Stimulated activated CD8-positive, alpha-beta memory T cell treated with anti-CD3 and anti-CD28 coated beads, Interleukin-2, amount 100 ng/mL, for 48 hours (primary cell): ENCODE measurements at places on chromosomes 6 and 20.

GRCh38 chr6:16822529-16822928 lies 61.3 kb upstream of the ATXN1 start:
- DNase-seq: no peak

DNA sequence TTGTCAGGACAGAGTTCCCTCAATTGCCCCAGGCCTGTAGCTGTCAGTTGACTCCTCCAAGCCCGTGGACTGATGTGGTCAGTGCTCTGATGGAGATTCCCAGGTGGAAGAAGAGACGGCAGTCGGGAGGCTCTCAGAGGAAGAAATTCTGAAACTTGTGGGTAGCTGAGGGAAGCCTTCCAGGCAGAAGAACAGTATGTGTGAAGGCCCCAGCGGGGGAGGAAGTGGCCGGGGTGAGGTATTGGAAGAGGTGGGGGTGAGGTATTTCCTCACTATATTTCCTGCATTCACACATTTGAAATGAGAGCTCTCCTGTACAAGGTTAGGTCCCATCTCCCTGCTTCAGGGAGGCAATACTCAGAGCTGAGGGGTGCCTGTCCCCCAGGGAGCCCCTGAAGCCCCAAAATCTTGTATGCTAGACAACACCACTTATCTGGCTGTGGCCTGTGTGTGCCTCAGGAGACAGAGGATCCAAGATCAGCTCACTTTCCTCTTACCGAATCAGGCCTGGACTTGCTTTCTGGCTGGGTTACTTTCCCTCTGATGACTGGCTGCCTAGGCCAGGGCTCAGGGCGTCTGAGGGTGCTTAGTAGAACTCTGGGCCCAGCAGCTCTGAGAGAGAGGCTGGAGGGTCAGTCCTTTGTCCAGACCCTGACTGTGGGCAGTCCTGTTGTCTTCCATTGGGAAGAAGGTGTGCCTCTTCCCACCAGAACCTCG lies 49.3 kb upstream of the MYL9 start:
- peak; percentile 16 for DNase-seq

DNA sequence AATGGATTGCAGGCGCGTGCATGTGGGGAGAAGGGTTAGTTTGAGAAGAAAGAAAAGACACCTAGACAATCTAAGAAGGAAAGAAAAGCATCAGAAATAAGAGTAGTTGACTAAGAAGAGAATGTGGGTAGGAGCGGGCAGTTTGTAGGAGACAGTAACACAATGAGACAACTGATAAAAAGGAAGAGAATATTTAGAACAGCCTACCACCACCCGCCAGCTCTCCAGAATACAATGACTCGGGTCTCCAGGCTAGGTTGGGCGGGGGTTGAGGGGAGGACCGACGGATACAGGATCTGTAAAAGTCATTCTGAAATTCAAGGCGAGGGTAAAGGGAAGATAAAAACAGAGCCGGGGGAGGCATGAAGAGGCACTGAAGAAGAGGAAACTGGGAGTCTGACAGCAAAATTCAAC lies 712 bp downstream of the ABHD16A start:
- no peak for DNase-seq

- DNase-seq: no peak
Measured at GRCh38 chr6:107032051-107032450, 4.1 kb downstream of the MTRES1 start.

- no peak for DNase-seq
Measured at GRCh38 chr6:7630792-7631191, 40.8 kb downstream of the SNRNP48 start.

GRCh38 chr6:72832271-72832670 lies 210.4 kb downstream of the KCNQ5 start:
- no peak for DNase-seq

GRCh38 chr20:48635791-48636267 lies 192.0 kb downstream of the PREX1 start:
- peak; percentile 74 for DNase-seq

DNA sequence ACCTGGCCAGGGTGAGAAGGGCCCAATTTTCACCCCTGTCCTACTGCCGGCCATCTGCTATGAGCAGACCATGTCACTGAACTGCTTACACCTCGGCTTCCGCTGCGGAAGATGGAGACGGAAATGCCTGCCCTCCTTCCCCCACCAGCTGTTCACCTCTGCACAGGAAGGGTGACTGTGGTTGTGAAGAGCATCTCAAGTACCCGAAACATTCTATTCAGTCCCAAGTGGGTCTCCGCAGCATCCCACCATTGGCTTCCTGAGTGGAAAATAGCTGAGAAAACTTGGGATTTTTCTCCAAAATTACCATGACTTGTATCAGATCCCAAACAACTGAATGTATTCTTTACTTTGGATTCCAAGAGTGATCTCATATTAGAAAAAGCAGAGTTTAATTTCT lies 16.1 kb downstream of the DOK5 start:
- no peak for DNase-seq

DNA sequence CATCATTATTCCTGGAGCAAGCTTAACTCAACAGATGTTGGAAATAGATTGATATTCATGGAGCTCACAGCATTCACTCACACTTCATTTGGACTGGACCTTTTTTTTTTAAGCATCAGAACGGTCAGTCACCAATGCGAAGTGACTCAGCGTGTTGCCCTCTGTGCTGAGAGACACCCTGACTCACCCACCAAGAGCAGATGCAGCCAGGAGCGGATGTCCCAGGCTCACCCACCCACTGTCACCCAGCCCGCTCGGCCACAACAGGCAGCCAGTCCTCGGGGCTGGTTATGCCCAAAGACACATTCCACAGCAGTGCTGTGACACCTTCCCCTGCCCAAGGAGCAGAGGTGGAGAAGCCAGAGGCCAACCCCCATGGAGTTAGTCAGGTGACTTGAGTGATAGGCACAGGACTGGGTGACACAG lies 15.7 kb downstream of the RNASET2 start:
- no peak for DNase-seq

GRCh38 chr20:54067606-54068174 lies 2.7 kb downstream of the BCAS1 start:
- no peak for DNase-seq

- DNase-seq: no peak
Measured at GRCh38 chr6:14070457-14070856, 47.1 kb upstream of the CD83 start.

- no peak for DNase-seq
Measured at GRCh38 chr6:52834481-52834880, 6.1 kb downstream of the GSTA5 start.

DNA sequence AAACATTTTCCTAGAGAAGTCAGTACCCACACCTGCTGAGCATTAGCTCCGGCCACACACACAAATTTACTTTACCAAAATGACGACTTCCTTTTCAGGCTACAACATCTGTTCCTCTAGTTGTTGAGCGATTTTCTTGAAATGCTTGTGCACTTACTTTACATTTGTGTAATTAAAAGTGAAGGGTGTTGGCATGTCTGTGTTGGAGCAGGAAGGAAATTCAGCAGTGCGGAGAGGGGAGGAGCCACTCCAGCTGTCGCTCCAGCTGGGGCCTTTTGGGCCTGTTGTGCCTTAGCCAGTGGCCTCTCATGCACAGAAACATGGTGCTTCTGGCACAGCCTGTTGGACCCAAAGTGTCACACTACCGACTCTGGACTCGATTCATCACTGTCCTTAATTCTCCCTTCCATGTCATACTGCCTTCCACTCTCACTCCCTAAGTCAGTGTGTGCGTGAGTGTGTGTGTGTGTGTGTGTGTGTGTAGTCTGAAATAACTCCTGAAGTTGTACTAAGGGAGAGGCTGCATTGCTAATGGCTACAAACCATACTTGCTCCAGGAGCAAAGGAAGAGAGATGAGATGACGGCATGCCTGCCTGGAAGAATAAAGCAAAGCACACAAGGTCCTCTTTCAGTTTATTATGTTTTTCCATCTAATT lies 191.8 kb upstream of the ARG1 start:
- no peak for DNase-seq

- DNase-seq: no peak
Measured at GRCh38 chr20:46985671-46986070, 91.0 kb downstream of the EYA2 start.

GRCh38 chr20:17843246-17844132 lies 125.1 kb downstream of the SNX5 start:
- DNase-seq: no peak

DNA sequence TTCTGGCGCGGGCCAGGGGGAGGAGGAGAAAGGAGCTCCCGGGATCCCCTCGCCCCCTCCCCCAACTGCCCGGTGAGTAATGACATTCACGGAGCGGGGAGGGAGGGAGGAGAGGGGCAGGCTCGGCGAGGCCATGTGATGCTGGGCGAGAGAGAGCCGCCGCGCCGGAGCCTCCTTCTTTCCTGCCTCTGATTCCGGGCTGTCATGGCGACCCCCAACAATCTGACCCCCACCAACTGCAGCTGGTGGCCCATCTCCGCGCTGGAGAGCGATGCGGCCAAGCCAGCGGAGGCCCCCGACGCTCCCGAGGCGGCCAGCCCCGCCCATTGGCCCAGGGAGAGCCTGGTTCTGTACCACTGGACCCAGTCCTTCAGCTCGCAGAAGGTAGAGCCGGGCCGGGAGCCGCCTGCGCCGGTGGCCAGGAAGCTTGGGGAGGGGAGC lies at the start of gene GDAP1L1:
GDAP1L1 (plus strand) TSS at position 178 of the 441 bp plus-strand sequence; CDS start at position 205, 27 bp downstream.
- DNase-seq: no peak

DNA sequence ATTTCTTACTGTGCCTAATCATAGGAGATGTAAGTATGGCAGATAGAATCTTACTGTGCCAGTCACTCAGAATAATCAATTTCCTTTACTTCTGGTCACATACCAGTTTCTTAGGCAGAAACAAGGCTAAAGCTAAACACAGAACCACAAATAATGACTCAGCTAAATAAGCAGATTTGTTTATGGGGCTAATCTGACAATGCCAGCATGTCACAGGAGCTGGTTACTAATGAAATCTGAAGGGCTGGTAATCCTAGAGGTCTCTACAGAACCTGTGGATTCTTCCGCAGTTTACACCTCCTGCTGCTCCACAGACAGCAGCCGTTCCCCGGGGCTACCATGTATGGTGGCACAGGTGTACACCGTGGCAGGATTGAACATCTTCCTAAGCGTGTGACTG lies 80.8 kb downstream of the LYRM4 start:
- no peak for DNase-seq

- no peak for DNase-seq
Measured at GRCh38 chr6:1179571-1180459, 132.1 kb upstream of the FOXQ1 start.

GRCh38 chr6:41935193-41935574 lies 6.4 kb downstream of the CCND3 start:
- DNase-seq: no peak

- DNase-seq: no peak
Measured at GRCh38 chr20:13105864-13106457, 97.2 kb downstream of the SPTLC3 start.

GRCh38 chr6:128242765-128243403 lies 277.5 kb downstream of the PTPRK start:
- no peak for DNase-seq

GRCh38 chr20:56400001-56400640 lies 7.7 kb downstream of the CSTF1 start:
- peak; percentile 15 for DNase-seq

- DNase-seq: no peak
Measured at GRCh38 chr20:20989081-20989480, 117.1 kb downstream of the LINC00237 start.

DNA sequence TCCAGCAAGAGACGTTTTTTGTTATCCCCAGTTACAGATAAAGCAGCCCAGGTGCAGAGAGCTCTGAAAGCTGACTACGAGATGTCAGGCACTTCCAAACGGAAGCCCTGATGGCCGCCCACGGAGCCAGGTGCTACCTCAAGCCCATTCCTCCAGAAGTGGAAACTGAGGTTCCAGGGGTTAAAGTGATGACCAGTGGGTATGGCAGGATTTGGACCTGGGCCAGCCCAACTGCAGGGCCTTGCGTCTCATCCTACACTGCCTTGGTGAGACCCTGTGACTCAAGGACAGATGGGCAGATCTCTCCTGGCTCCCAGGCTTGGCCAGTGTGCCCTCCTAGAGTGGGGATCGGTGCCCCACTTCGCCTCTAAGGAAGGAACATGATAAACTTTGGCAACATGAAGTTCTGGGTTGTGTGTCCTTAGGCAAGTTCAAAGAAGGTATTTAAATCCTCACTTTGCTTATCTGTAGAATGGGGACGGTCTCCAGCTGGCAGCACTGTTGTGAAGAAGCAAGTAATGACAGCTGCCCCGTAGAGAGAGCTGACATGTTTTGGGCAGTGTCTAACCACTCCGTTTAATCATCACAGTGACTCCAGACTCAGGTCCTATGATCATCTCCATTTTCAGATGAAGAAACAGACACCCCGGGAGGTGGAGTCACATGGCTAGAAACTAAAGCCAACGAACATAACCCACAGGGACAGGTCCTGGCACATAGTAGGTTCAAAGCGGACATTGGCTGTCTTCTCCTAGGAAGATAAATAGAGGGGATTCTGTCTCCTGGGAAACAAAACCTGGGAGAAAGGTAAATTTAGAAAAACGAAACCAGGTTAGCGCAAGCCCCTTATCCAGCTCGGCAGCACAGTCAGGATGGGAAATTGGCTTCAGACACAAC lies 34.4 kb upstream of the CDH22 start:
- no peak for DNase-seq

DNA sequence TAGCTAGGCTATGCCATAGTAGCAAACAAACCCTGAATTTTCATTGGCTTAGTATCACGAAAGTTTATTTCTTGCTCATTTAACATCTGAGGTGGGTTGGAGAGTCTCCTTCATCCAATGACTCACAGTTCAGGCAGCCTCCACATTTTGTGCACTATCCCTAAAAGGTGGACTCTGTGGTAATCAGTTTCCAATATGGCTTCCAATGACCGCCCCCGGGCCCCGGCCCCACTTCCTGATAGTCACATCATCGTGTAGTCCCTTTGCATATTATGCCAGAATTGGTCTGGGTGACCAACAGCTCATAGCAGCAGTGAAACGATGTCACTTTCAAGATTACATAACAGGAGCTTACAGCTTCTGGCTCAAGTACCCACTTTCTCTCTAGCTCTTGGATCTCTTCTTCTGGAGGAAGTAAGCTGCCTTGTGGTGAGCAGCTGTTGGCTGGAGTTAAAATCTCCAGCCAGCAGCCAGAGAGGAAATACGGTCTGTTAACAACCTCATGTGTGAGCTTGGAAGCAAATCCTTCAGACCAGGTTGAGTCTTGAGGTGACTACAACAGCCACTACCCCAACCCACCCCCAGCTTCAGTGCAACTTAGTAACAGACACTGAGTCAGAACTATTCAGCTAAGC lies 7.8 kb downstream of the HCRTR2 start:
- DNase-seq: no peak

GRCh38 chr6:31228476-31228875 lies 43.4 kb downstream of the HLA-C start:
- no peak for DNase-seq

DNA sequence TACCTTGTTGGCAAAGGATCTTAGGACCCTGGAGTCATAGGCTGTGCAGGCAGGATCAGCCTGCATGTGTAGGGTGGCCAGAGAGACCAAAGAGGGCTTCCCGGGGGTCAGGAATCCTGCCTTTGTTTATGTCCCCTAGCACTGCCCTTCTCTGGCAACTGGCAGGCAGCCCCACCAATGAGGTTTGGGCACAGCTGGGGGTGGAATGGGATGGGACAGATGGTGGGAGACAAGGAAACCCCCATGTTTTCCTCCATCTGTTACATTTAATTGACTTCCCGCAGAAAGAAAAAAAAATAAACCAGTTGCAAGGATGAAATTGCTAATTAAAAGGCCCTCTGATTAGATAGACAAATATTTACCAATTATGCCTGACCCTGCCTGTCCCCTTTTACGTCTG lies 27.6 kb downstream of the CD40 start:
- DNase-seq: no peak

- no peak for DNase-seq
Measured at GRCh38 chr20:58719971-58720371, 27.4 kb downstream of the NPEPL1 start.

GRCh38 chr20:62989201-62989601 lies 17.6 kb downstream of the BHLHE23 start:
- no peak for DNase-seq

GRCh38 chr20:33568378-33568777 lies 78.5 kb downstream of the CBFA2T2 start:
- DNase-seq: no peak
